Subcutaneous adipose tissue (tissue), 4 donors: ENCODE measurements at places on chromosomes 3 and 15. TPM values are rescaled to one million over a fixed set of nuclear protein-coding genes. Genes with fewer than 3 reads are reported as not detected.

Gene NR2E3
- not detected for total RNA-seq

Gene C3orf22
- not detected for total RNA-seq

Gene CHCHD6
- total RNA-seq, result 9.5 TPM

Gene CCDC39
- total RNA-seq, result 0.33 TPM

Gene CNTN3
- total RNA-seq, result 12.7 TPM

Gene ITIH3
- total RNA-seq, result 2.1 TPM

Gene KLF15
- total RNA-seq, result 147 TPM

Gene CPA3
- total RNA-seq, result 1.9 TPM

Gene SPRED1
- total RNA-seq, result 23.4 TPM

Gene CCDC80
- 50.3 TPM for total RNA-seq

Gene COLQ
- 2.0 TPM for total RNA-seq

Gene HRG
- total RNA-seq, result not detected

Gene PRSS50
- total RNA-seq, result not detected

Gene NTRK3
- total RNA-seq, result 13.5 TPM

Gene ZDHHC23
- total RNA-seq, result 3.8 TPM

Gene ADGRG7
- not detected for total RNA-seq

Gene IQCB1
- 15.2 TPM for total RNA-seq

Gene TMC3
- not detected for total RNA-seq

Gene NEK10
- 0.44 TPM for total RNA-seq

Gene SAMMSON
- not detected for total RNA-seq

Gene C3orf85
- total RNA-seq, result not detected

Gene CERS3
- total RNA-seq, result 4.7 TPM

Gene GRK7
- 0.16 TPM for total RNA-seq

Gene SLC22A14
- not detected for total RNA-seq

Gene AQP9
- total RNA-seq, result 119 TPM

Gene STARD9
- total RNA-seq, result 25.6 TPM

Gene GPR27
- total RNA-seq, result 0.49 TPM

Gene ERICH6
- total RNA-seq, result not detected

Gene CYP1A2
- not detected for total RNA-seq

Gene B3GALNT1
- 9.9 TPM for total RNA-seq

Gene PYDC2
- total RNA-seq, result not detected

Gene CCDC54
- total RNA-seq, result not detected

Gene NOX5
- total RNA-seq, result 0.33 TPM

Gene ZBED2
- not detected for total RNA-seq

Gene ALPK3
- 3.6 TPM for total RNA-seq

Gene REC114
- not detected for total RNA-seq

Gene TF
- total RNA-seq, result 15.3 TPM

Gene NUSAP1
- total RNA-seq, result 2.6 TPM

Gene DUOXA1
- total RNA-seq, result 1.1 TPM

Gene ACSBG1
- not detected for total RNA-seq
